Left ventricle myocardium inferior (tissue), 1 donor: ENCODE measurements at places on chromosomes 4 and X. TPM values are rescaled to one million over a fixed set of nuclear protein-coding genes. Genes with fewer than 3 reads are reported as not detected.

DNA sequence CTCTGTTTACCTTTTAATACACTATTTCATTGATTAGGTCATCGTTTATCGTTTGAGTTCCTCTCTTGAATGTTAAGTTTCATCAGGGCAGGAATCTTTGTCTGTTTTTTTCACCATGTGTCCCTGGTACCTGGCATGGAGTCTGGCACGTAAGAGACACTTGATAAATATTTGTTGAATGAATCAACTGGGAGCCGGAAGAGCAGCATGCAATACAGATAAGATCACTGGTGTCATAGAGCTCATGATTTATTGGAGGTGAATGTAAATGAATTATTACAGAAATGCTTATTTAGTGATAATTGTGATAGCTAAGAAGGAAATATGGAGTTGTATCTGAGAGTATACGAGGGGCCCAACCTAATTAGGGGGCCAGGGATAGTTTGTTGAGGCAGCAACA is 62.8 kb downstream of the UCHL1 start:
- DNase-seq: no peak

GRCh38 chr4:78312989-78313753 is 238.4 kb upstream of the ANXA3 start:
- DNase-seq: no peak

GRCh38 chr4:7956270-7956808 is 16.7 kb upstream of the AFAP1 start:
- no peak for DNase-seq

DNA sequence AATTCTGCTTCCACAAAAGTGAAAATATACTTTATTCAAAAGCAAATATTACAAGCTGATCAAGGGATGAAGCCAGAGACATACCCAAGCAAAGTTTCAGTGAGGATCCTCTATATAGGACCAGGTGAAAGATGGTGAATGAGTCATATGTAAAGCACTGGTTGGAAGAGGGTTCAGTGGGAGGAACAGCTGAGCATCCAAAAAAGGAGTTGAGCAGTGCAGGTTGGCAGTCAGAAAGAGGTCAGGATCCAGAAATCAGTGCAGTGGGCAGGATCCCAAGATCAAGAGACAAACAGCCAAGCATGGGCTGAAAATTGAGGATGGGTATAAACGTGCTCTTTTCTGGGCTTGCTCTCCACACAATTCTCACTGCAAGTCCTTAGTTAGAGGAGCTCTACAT is 30.3 kb downstream of the OTC start:
- no peak for DNase-seq

DNA sequence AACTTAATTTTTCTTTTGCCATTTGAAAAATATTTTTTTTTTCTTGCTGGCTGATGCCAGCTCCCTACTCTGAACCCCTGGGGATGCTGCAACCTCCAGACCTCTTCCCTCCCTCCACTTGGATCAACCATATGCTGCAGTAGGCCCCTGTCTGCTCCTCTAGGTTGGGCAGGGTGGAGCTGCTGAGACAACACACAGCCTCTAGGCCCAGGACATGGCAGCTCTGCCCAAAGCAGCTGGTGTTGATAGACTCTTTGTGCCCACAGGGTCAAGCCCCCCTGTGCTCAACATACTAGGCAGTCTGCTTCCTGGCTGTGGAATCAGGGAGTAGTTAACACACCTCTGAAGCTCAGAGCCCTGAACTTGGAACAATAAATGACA is 19.9 kb upstream of the CLNK start:
- no peak for DNase-seq

- no peak for DNase-seq
These were observed 47.9 kb downstream of the TRIM2 start for GRCh38 chr4:153252122-153252521.

DNA sequence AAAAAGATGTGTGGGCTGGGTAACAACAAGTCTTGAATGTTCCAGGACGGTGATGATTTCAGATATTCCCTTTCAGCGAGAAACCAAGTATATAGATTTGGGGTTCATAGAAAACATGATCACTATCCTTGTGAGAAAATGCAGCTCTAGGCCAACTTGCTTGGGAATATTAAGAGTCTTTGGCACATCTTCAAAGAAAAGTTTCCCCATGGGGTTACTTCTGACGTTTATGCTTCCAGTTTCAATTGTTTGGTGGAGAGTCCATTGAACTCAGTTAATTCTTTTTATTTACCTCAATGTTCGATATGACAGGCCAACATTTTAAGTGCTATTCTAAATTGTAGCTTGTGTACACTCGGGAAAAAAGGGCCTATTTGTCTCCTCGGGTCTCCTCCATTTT is 126.7 kb downstream of the NHS start:
- DNase-seq: no peak

DNA sequence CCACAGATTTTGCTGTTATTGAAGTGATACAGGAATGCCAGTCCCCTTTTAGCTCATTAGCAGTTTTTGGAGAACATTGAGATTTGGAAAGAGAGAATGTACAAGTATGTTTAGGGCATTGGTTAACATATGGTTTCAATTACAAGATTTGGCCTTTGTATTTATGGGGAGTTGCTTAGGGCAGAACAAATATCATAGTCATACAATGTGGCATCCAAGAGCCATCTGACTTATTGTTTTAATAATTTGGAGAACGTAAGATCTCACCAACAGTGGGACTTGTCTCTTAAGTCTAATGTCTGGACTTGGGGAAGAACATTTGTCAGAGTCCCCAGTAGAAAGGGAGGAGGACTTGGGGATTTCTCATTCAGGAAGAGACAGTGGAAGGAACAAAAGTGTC is 166.1 kb downstream of the STK32B start:
- DNase-seq: no peak

DNA sequence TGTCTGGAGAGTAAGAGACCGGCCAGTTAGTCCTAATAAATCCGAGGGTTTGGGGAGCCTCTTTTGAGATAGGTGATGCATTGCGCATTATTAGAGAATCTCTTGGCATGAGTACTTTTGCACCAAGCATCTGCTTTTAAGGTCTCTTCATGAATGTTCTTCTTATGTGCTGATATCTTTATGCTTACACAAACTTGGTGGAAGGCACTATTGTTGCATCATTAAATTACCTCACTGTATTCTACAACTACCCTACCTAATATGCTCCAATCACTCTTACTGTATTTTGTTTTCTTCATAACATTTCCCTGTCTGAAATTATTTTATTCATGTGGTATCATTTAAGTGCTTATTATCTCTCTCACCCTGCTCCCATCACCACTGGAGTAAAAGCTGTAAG is 151.6 kb downstream of the PALLD start:
- DNase-seq: no peak

DNA sequence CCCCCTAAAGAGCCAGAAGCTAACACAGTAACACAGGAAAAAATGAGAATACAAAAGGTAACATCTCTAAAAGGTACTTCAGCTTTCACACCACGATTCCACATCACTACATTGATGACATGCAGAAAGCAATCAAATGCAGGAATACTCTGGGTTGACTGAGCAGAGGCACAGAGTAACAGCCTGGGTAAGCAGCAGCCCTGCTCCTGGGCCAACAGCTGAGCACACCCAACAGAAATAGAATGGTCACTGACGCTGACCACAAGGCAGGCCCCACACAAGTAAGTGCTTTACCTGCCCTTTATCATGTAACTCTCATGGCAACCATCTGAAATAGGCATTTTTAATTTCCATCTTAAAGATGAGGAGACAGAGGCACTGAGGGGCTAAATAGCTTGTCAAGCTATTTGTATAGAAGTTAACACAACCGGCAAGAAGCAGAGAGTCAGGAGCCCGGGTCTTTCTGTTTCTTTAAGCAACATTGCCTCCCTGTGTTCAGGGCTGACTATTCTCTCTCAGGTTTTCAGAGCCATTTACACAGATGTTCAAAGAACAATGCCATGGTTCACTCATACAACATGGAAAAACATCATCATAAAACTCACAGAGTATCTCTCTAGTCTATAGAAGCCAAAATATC is 168.9 kb downstream of the ZNF674 start:
- no peak for DNase-seq

- DNase-seq: no peak
These were observed 379.7 kb upstream of the FAT1 start for GRCh38 chr4:187103351-187103750.

DNA sequence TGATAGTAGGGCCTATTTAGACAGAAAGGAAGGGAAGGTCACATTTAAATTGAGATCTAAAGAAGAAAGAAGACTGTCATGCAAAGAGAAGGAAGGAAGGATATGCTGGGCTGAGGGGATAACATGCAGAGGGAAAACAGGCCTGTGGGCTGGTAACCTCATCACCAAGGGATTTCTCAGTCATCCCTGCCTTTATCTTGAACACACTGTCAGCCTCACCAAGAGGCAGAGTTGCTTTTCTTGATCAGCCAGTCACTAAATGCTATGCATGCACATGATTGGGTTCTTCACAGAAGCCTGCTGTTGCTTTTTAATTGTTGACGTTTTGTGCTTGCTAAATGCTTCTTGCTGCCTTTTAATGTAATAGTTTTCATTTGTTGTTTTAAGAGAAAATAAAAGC is 113.0 kb downstream of the ARHGAP24 start:
- no peak for DNase-seq

DNA sequence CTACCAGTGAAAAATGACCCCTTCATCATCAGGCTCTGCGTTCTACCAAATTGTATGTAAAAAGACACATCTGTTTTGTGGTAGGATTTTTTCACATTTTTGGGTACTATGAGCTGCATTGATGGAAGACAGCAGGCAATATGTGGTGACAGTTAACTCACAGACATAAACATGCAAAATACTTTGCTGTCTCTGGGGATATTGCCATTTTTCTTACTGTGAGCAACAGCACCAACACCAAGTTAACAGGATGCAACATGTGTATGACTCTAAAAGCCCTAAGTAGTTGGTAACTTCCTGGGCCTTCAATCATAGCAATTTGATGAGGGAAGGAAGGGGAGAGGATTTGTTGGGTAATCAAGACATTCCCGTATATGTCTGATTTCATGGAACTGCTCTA is 56.4 kb upstream of the DRP2 start:
- no peak for DNase-seq

DNA sequence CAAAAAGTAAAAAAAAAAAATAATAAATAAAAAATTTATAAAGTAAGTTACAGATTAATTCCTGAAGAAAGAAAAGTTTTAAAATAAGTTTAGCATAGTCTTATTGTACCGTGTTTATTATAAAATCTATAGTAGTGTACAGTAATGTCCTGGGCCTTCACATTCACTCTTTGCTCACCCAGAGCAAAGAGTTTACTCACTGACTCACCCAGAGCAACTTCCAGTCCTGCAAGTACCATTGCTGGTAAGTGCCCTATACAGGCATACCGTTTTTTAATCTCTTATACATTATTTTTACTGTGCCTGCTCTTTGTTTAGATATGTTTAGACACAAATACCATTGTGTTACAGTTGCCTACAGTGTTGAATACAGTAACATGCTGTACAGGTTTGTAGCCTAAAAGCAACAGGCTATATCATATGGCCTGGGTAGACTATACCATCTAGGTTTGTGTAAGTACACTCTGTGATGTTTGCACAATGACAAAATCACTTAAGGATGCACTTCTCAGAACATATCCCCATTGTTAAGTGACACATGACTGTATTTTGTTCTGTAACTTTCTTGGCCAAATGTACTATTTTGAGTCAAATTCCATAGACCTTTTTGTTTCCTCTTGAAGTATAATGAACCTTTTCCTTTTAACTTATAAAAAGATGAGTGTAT is 199.0 kb upstream of the NUDT6 start:
- no peak for DNase-seq

DNA sequence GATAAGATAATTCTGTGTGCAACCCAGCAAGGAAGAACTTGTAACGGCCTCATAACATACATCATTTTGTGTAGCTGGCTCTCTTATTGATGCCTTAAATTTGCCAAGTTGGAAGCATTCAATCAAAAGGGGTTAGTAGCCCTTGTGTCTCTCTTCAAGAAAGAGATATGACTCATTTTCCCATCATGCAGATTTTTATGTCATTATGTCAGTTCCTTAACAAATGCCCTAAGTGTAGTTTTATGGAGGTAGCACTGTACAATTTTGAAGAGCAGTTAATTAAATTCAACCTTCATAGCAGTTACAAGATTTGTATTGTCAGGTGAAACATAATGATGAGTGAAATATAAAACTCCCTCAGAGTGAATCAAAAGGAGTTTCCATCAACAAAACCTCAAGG is 215.6 kb downstream of the GRIA3 start:
- no peak for DNase-seq

DNA sequence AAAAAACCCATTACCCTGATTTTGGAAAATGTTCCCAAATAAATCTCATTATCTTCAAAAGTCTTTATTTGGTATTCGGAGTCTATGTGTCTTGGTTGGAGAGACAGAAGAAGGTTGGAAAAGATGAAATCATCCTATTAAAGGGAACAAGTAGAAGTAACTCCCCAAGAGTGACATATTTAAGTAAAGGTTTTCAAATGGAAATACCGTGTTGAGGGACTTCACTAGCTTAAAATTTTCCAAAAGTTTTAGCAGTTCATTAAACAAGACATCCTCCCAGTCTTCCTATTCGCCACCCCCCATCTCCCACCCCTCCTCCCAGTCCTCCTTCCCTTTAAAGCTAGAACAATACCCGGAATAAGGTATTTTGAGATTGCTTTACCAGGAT is 62.7 kb upstream of the CCDC160 start:
- DNase-seq: no peak

GRCh38 chr4:168129802-168130201 is 37.5 kb downstream of the ANXA10 start:
- DNase-seq: no peak

- no peak for DNase-seq
These were observed 50.0 kb downstream of the FGFBP1 start for GRCh38 chr4:15888515-15888914.

Gene MED12
- total RNA-seq: 23.2 TPM

Gene TSPAN6
- total RNA-seq: 4.6 TPM

Gene NAT8L
- 0.52 TPM for total RNA-seq

Gene HS6ST2
- total RNA-seq: 0.19 TPM

Gene HOPX
- total RNA-seq: 21.3 TPM

Gene NLRP2B
- total RNA-seq: not detected

Gene DHX15
- total RNA-seq: 50.7 TPM

Gene ENPEP
- total RNA-seq: 3.5 TPM
